ENCODE measurements at places on chromosomes 1 and 21. TPM values are rescaled to one million over a fixed set of nuclear protein-coding genes. Genes with fewer than 3 reads are reported as not detected.
A peak's percentile ranks its signal among the peaks of the same experiment; 100 is the strongest.

DNA sequence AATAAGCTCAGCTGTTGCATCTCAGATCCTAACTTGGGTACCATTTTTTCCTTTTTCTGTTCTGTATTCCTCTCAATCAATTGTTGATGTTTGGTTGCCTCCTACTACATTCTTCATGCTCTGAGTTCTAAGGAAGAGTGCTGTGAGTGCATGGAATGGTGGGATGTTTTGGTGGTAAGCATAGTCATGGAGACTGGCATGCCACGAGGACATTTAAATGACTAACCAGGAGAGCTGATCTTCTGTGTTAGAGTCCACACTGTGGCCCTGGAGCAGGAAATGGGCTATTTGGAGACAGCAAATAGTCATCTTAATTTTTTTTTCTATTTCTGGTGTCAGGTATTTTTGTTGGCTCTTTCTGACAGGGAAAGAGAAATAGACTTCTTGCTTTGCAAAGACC lies 69.5 kb upstream of the HSD17B7 start:
- DNase-seq: no peak

DNA sequence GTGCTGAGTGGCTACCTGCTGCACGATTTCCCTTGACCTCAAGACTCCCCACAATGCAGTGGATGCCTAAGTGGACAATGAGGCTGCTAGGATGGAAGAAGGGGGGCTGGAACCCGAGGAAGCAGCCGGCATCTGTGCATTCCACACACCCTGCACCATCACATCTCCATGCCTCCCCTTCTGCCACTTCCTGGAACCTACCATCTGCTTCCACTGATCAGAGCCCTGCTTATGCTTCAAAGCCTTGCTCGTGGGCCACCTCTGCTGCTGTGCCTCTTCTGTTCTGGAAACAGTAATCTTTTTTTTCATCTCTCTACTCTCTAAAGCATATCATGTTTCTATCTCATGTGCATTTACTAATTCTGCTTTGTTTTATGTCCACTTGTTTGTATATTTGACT lies 66.2 kb upstream of the WDR26 start:
- no peak for DNase-seq

DNA sequence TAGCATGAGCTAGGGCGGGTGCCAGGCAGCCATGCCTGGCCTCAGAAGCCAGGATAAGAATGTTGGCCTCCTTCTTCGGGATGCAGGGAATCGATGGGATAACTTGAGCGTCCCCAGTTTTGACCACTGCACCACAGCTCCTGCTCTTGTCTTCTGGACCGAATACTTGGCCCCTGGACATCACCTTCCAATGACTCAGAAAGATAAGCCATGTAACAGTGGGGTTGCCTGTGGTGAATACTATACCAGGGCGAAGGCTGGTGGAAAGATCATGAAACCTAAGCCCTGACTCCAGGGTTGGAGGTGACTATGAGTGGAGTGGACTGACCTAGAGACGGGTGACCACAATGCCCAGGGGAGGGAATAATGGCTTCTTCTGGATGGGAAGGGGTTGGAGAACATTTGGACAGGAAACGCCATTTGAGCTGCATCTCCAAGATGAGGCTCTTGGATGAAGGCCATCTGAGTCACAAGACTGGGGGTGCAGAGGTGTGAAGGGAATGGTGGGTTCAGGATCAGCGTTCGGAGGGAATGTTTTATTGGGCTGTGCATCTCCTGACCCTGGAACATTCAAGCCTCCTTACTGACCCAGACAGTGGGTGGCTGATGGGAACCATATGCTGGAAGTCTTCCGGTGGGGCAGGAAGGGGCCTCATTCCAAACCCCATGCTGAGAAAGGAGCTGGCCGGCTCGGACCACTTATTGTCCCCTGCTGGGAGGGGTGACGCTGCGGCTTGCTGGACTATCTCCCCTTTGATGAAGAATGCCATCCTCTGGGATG lies 18.5 kb upstream of the KCNE2 start:
- no peak for DNase-seq

DNA sequence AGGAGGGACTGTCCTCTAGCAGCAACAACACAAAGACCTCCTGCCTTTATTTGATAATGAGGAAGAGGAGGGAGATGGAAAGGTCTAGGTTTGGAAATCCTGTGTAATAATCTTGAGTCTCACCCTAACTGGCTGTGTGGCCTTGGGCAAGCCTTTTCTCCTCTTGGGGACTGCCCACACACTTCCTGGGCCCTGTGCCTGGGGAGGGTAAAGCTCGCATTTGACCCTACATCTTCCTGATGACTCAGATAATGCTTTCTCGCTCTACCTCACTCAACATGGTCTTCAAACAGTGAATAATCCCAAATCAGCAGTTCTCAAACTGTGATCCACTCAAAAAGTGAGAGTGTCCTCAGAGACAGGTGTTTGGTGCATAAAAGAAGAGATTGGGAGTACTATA lies 81.2 kb downstream of the VWA5B1 start:
- DNase-seq: no peak

GRCh38 chr1:82388679-82389078 lies 587.9 kb downstream of the ADGRL2 start:
- peak; percentile 98 for DNase-seq

- DNase-seq: no peak
These were observed 166.6 kb downstream of the CYYR1 start for GRCh38 chr21:26406526-26406925.

GRCh38 chr1:7261490-7261889 lies 476.2 kb downstream of the CAMTA1 start:
- no peak for DNase-seq

The SEMA6C gene
- 0.38 TPM for total RNA-seq

Measured in bronchial epithelial cell (primary cell).